CD4-positive, alpha-beta T cell treated with Interleukin-12 subunit alpha and Interleukin-12 subunit beta, for 1 hour (primary cell): ENCODE measurements at places on chromosomes 1 and 21.

- no peak for DNase-seq
Measured at GRCh38 chr1:8600336-8600735, 217.1 kb downstream of the RERE start.

- no peak for DNase-seq
Measured at GRCh38 chr1:81230983-81231728, 569.6 kb upstream of the ADGRL2 start.

- DNase-seq = no peak
Measured at GRCh38 chr1:90488451-90488850, 228.7 kb downstream of the BARHL2 start.

DNA sequence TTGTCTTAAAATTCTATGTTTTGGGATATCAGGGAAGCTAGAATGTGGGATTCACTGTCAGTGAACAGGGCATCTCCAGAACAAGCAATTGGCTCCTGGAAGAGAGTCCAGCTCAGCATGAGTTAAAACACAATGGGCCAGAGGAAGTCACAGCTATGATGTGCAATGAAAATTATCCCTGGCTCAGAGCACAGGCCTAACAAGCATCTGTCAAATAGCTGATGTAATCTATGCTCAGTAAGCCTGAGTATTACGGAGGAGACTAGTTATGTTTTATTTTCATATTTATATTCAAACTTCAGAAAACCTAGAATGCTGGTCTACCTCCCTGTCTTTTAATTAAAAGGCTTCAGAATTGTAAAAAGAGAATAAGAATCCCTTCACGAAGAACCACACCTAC is 41.6 kb downstream of the PARP1 start:
- DNase-seq = no peak

DNA sequence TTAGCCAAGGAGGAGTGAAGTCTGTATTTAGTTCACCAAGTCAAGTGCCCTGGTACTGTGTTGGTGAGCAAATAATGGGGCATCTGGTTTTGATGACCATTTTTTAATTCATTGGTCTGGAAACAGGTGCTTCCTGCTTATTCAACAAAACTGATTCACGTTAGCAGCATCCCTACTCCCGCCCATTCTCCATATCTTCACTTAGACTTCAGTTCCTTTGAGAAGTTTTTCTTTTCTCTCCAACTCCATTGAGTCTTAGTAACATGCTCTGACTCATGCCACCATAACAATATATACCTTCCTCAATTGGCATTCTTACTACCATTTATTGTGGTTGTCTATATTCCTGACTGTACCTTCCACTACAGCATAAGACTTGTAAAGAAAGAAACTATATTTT is 468.9 kb downstream of the DPYD start:
- DNase-seq = no peak

GRCh38 chr1:86357796-86358195 is 38.3 kb downstream of the ODF2L start:
- DNase-seq = no peak

DNA sequence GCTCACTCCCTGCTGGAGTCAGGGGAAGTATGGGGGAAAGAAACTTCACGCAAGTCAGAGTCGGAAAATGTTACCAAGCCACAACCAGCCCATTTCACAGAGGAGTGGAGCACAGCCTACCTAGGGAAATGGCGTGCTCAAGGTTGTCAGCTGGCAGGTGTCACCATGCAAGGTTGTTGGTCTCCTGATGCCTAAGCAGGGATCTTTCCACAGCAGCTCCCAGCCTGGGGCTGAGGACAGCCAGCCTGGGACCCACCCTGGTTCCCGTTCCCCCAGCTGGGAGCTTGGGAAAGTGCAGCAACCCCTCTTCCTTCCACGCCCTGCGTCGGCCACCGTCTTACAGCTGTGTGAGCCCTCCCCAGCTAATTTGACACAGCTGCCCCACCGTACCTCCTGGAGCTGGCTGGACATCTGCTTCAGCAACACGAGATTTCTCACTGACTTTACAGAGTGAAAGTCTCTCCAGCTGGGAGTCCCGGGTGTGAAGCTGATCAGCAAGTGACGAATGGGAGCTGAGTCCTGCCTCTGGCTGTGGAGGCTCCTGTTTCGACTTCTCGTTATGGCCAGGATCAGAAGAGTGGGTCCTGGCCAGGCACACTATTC is 224.6 kb upstream of the RAB4A start:
- DNase-seq = no peak

DNA sequence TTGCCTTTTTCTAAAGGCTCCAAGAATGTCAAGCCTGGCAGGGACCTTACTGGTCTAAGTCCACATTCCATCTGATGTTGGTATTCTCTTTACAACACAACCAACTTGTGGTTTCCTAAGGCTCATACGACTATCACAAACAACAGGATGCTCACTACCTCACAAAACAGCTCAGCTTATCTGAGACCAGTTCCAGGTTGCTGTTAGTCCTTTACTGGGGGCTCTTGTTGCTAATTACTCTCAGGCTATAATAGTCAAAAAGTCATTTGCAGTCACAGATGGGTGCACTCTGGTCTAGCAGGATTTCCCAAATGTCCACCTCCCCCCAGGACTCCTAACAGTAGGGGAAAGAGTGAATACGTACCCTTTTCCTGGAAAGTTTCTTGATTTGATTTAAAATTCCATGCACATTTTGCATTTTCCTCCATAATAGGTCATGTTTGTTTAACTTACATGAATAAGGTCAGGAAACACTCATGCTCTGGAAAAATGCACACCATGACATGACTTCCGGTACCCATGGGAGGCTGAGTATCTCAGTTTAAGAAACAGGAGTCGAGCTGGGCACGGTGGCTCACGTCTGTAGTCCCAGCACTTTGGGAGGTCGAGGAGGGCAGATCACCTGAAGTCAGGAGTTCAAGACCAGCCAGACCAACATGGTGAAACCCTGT is 16.0 kb downstream of the LCK start:
- DNase-seq = peak; percentile 47

GRCh38 chr1:111454859-111455641 is 5.8 kb downstream of the ATP5PB start:
- DNase-seq = no peak

DNA sequence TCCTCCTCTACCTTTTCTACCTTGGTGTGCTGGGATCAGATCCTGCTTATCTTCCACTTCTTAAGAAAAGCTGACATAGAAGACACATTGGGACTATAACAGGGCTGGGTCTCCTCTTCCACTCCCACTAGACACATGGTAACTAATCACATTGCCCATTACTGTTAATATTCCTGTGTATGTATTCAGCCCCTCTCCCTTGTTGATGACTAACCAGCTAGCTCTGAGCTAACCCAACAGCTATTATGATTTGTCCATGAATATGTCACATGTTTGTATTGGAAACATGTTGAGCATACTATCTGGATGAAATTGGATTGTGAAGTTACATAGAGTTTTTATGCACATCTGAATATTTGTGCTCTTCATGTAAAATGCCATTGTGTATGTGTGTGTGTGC is 52.9 kb downstream of the MPZL1 start:
- no peak for DNase-seq

- DNase-seq = no peak
Measured at GRCh38 chr1:22773981-22774832, 63.6 kb downstream of the EPHB2 start.

DNA sequence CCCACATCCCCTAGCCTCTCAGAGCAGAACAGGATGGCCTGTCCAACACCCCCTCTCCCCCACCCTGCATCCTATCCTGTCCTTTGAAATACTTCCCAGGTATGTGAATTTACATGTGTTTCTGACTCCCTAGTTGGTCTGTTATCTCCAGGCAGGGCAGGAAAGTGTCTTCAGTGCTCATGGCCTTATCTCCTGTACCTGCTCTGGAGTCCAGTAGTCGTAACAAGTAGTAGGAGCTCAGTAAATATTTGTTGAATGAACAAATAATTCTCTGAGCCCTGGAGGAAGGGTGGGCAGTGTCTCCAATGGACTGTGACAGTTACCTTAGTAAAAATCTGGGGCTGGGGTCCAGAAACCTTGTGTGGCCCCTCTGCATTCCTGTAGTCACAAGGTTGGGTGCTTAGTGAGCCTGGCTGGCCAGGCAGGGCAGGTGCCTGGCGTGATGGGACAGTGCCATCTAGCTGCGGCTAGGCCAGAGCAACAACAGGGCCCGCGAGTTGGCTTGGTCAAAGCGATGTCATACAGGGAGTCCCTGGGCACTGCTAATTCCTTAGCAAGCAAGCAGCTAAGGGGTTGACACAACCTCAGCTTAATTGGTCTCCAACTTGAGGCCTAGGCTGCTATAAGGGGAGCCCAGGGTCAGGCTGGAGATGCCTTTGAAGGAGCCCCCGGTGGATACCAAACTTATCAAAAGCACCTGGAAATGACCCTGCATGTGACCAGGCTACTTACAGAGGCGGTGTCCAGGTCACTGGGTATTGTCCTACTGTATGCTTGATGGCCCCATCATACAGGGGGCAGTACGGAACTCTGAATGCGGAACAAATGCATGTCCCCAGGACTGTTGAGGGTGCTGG is 89.0 kb upstream of the PPM1J start:
- DNase-seq = peak; percentile 41

DNA sequence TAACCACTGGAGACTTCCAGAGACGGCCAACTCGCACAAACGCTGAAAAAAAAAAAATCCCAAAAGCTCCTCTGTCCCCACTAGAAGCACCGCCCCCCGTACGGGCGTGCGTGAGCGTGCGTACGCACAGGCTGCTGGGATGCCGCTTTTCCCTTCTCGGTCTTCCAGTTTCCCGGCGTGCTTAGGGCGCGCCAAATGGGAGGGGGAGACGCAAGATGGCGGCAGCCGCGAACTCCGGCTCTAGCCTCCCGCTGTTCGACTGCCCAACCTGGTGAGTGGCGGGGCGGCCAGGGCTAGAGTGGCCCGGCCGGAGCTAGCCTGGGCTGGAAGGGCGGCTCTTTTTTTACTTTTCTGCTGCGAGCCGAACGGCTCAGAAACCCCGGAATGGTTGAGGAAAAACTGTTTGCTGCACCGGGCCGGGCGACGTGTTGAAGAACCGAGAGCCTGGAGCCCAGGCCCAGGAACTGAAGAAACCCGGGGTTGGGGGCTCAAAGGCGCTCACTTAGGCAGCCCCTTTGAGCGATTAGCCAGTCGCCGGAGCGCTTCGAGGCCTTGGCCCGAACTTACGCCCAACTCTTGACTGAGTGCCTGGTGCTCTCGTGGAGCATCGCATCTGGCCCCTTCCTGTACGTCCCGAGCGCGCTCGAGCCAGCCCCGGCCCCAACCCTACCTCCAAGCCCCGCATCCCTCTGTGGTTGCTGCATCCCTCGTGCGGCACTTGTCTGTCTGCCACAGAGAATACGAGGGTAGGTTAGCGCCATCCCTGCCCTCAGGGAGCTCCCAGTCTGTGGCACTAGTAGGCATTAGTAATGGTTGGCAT is at the start of gene PPP1R8:
TSS of gene PPP1R8 (plus strand) at position 162 of the 820 bp plus-strand sequence. CDS start at position 216, 54 bp downstream.
- peak; percentile 88 for DNase-seq

DNA sequence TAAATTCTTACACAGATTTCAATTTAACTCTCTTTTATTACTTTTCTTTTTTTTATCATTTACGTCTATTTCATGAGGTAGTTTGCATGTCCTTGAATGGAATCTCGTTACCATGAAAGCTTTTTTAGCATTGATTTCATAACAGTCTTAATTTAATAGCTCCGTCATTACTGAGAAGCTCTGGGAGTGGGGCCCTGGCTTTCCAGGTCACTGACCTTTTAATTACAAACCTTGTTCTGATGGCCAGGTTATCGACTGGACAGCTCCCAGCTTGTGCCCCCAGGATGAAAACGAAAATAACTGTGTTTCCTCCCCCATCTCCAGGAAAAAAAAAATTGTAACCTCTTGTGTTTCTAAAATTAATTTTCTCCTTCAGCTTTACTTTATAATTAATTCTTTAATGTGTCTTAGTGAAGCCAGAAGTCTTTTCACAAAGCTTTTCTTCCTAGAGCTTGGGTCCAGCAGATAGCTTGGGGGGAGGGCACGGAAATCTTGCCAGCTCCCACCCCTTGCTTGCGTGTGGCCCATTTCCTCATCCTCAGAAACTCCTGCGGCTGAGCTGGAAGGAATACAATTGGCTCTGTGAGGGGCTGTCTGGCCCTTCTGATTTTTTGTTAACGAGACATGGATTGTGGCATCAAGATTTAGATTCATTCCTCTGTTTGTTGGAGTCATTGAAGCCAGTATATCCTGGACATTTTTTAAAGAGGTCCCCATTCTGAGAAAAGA is 65.7 kb downstream of the PEX14 start:
- no peak for DNase-seq

DNA sequence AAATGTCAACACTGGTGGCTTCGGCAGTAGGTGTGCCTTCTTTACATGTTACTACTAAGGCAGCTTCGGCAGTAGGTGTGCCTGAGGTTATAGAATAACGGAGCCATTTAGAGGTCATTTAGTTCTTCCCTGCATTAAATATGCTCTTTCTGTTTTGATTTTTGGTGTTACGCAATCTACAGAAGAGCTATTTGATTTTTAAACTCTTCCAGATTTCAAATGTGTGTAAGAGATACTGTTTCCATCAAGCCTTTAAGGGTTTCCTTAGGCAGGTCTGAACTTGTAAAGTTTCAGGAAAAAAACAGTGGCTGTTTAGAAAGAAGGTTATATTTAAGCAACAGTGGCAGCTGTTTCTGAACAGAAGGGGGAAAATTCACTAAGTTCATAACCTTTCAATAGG is 54.8 kb downstream of the PIK3R3 start:
- no peak for DNase-seq

GRCh38 chr1:59125676-59126320 is 171.1 kb upstream of the FGGY start:
- DNase-seq = no peak

GRCh38 chr1:156566436-156566835 is 5.9 kb downstream of the IQGAP3 start:
- no peak for DNase-seq

- no peak for DNase-seq
Measured at GRCh38 chr1:180194546-180195207, 35.4 kb upstream of the LHX4 start.

DNA sequence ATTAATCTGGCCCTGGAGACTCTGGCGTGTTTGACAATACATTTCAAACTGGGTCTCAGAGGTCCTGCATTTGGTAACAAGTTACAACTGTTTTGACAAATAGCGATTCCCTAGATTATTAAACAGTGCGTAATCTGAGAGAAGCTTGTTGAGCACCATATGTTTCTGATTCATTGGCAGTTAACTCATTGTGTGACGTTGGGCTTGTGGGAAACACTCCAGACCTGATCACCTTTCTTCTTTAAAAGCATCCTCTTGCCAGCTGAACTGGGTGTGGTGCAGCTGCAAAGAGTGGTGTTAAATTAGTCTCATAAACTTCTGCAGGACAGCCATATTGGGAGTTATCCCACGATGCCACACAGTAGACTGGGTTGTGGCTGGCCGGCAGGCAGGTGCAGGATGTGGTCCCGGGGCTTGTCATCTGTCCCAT is 82.7 kb downstream of the CDC7 start:
- no peak for DNase-seq

DNA sequence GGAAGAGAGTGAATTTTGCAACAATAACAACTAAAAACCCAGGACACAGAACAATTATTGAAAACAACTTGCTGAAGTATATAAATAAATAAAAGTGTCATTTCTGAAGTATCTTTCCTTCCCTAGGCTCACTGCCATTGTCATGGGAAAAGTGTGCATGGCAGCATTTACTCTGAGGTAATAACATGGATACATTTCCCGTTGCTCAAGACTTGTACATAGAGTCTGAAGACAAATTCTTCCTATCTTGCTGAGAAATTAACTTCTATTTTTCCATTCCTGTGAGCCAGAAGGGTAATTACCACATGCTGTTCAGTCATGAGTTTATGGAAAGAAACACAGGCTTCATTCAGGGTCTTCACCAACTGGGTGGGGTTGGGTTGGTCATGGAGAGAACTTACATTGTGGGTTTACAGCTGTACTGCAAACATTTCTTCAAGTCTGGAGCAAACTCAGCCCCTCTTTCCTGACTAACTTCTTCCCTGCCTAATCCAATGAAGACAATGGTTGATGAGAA is 32.2 kb downstream of the ST6GALNAC3 start:
- DNase-seq = no peak
